NCI-H187 (cell line): ENCODE measurements at places on chromosomes 1 and 21.

- DNase-seq: no peak
Observed at GRCh38 chr1:178109348-178110143, 15.6 kb downstream of the RASAL2 start.

GRCh38 chr21:37582590-37582989 is 216.0 kb downstream of the DYRK1A start:
- DNase-seq: no peak

- peak; percentile 57 for DNase-seq
Observed at GRCh38 chr1:53582211-53583020, 123.2 kb downstream of the DMRTB1 start.

DNA sequence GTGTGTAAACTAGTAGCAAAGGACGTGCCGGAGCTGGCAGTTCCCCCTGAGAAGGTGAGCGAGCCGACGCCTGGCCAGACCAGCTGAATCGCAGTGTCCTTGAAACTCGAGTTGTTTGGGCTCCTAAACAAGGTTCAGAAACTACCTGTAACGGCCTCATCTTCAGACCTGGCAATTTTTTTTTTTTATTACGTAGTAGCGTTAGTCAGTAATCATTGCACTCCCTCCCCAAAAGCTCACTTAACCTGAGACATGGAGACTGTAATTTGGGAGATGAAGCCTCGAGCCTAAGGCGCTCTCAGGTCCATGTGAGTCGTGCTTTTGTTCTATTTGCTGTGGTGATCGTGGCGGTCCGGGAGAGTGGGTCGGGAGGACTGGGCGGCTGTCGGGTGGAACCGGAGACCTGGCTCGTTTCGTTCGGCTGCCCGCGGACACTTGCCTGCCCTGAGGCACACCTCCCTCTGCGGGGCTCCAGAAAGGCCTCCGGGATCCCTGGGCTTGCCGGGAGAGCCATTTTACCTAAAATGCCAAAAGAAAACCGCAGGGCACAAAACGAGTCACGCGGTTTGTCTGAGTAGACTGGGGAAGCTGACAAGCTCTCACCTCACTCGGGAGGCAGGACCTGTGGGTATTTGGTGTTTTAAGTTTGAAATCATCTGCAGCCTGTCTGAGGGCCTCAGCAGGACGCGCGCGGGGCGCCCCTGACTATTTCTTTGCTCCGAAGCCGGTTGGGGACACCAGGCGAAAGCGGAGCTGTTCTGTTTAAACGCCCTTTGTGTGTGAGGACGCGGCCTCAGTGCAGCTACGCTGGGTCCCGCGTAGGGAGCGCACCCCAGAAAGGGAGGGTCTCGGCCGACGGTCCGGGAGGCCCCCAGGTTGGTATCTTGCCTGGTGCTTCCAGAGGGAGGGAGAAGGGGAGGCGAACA is 722 bp downstream of the LHX8 start:
- DNase-seq: no peak

GRCh38 chr1:12519693-12520364 is 98.2 kb downstream of the DHRS3 start:
- no peak for DNase-seq

GRCh38 chr1:52658795-52659194 is 25.8 kb downstream of the SHISAL2A start:
- no peak for DNase-seq

GRCh38 chr1:22319608-22320007 is 132.0 kb upstream of the ZBTB40 start:
- DNase-seq: no peak

DNA sequence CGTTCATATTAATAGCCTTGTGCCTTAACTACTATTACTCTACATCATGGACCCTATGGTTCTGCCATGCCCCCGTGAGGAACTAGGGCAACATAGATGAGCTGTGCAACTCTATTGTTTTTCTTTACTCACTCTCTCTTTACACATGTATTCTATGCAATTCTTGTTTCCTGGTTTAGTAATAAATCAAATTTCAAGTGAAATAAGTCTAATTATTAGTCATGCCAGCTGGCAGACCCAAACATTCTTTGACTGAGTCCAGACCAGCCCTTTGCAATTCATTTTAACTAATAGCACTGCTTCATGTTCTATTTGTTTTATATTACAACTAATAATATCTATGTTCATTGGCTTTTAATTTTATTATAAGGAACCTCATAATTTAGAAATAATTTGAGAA is 789.3 kb upstream of the ADAMTS5 start:
- DNase-seq: no peak

DNA sequence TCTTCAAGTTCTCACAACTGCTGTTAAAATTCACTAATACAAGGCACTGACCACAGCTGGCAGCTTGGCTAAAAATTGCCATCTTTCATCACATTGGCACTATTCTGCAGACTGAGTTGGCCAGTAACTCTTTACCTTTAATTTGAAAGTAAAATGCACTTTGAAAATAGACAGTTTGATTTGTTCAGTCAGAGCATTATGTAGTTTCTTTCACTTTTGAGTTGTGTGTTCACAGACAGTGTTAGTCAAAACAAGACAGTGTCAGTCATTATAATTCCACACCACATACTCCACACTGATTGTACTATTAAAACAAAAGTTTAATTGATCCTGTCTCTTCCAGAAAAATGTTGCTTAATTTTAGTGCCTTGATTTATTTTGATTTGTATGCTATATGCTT is 160.7 kb downstream of the SDCCAG8 start:
- no peak for DNase-seq

DNA sequence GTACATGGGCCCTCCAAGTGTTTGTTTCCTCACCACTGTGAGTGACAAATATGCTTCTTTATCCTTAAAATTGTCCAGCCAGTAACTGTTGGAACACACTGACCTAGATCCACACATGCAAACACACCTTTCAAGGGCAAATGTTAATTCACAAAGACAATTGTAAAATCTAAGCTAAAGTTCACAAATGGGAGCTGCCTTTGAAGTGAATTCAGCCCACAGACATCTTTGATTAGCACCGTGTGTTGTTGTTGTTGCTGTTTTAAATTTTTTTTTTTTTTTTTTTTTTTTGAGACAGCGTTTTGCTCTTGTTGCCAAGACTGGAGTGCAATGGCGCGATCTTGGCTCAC is 52.3 kb upstream of the SLC16A1 start:
- DNase-seq: no peak

GRCh38 chr1:180632326-180633056 is 669 bp downstream of the XPR1 start:
- DNase-seq: peak; percentile 92

GRCh38 chr1:207014728-207015127 is 17.8 kb downstream of the C1orf116 start:
- no peak for DNase-seq

GRCh38 chr1:227809026-227809425 is 6.4 kb upstream of the PRSS38 start:
- no peak for DNase-seq

DNA sequence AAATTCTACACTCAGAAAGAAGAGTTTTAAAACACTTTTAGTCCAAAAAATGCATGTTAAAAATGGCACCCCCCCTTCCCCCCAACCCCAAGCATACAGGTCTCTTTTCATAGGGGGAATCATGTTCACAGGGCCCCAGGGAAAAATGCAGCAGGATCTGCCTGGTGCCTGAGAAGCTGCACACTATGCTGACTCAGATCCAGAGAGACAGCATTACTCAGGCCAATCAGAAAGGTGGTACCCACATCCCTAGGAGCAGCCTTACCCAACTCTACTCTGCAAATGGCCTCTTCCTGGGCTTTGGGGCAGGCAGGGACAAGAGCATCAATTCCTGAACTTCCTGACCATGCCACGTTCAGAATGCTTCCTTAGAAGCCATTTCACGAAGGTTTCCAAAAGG is 119.0 kb downstream of the HIVEP3 start:
- DNase-seq: no peak

- no peak for DNase-seq
Observed at GRCh38 chr21:42212266-42212665, 6.7 kb upstream of the ABCG1 start.

DNA sequence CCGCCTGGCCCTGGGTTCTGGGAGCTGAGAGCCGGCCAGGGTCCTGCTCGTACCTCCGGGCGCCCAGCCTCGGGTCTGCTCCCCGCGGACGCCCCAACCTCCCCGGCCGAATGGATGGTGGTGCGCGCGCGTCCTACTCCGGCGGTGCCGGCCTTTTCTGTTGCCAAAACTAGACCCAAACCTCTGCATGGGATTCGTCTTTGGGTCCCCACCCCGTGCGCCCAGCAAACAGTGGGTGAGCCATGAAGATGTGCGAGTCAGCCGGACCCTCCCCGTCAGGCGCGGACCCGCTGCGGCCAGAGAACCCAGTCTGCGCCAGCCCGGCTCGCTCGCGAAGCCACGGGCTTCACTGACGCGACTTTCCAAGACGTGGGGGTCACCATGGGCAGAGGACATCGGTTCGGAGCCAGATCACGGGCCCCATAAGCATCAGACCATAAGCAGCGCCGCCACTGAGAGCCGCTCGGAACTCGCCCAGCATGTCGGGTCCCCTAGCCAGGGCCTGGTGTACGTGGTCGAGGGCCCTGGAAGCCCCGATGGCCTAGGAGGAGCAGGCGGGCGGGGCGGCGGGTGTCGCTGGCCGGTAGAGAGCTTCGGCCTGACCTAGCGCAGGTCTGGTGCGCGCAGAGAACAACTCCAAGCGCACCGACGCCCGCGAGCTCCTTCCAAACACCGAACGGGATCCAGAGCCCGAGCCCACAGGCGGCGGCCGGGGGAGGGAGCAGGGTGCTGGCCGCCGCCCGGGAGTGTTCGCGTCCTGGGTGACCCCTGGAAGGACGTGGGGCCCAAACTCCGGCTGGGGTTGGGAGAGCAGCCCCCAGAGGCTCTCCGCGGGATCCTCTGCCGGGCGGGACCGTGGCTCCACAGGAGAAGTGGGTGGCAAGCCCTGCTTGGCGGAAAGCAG is 1.0 kb upstream of the TP73 start:
- no peak for DNase-seq

- no peak for DNase-seq
Observed at GRCh38 chr1:112144733-112145426, 155.4 kb upstream of the KCND3 start.
